Activated CD4-positive, alpha-beta T cell treated with anti-CD3 and anti-CD28 coated beads for 24 hours (primary cell): ENCODE measurements at places on chromosomes 2 and 18.

GRCh38 chr2:104462731-104463130 is 391.2 kb upstream of the POU3F3 start:
- DNase-seq, result no peak

- no peak for DNase-seq
Observed at GRCh38 chr18:22168360-22168921, 948 bp upstream of the GATA6 start.

DNA sequence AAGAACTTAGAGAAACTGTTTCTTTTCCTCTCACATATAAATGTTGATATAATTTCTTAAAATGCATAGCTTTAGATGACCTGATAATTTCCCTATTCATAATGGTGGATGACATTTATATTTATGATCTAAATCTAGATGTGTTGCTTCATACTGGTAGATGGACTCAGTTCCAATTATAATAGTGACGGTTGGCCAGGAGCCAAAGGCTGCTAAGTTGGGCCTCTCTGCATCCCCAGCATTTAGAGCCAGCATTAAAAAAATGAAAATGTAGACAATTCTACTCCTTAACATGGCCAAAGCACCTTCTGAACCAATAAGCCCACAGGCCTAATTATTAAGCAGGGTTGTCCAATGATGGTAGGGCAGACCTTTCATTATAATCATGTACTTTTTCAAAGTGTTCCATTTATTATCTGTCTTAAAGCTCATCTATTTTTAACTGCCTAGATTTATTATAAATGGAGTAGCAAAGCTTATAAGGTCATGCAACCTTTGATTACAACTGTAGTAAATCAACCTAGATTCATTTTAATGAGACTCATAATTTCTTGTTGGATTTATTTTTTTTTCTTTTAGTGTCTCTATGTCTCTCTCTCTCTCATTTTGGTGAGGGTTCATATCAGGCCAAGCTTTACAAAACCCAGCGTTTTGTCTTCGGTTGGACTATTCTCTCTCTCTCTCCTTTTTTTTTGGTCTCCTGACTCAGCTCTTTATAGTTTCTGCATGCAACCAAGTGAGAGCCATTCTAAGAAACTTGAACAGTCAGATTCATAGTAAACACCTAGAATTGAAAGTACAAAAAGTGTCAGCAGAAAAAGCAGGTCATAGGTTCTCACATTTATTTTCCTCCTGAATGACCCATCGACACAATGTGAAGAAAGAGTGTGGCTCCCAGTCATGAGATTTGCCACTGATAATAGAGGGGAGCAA is 2016.1 kb upstream of the PIK3C3 start:
- no peak for DNase-seq

- no peak for DNase-seq
Observed at GRCh38 chr18:69840445-69840844, 107.2 kb downstream of the CD226 start.

GRCh38 chr18:42821492-42821891 is 294.0 kb downstream of the RIT2 start:
- DNase-seq, result no peak

DNA sequence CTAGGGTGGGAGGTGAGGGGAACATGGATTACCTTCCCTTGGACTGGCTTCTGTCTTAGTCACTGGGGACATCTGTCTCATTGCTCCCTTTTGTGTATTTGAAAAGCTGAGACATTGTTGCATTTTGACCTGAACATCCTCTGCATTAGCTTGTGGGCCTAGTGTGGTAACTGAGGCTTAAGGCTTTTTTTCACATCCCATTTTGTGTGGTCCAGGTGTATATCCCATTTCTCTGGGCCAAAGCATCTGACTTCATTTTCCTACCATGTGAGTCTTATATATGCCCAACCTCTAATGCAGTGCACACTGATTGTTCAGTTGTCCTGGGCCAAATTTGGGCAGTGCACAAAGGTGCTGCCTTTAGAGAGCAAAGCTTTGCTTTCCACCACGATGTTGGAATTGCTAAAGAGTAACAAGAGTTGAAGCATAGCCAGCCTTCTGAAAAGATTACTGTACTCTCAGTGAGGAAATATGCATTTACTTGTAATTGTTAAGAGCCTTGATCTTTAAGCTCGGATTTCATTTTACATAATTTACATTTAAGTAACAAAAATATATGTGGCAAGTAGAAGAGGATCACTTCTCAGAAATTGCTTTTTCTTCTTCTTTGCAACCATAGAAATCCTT is 13.3 kb downstream of the PRKCE start:
- no peak for DNase-seq

DNA sequence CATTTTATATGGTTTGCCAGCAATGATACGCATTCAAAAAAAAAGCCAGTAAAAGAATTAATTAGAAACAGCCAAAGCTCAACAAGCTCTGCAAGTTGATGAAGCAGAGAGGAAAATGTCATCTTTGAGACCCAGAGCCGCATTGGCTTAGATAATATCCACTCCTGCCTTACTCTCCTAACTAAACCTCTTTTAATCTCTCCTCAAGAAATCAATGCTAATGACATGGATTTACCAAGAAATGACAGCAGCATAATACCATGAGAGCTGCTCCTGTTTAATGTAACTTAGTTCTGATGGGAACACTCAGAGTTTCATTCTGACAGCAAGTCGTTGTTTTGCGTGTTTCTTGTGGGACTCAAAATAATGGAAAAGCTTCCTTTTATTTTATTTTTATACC is 1099.4 kb upstream of the PIK3C3 start:
- no peak for DNase-seq

DNA sequence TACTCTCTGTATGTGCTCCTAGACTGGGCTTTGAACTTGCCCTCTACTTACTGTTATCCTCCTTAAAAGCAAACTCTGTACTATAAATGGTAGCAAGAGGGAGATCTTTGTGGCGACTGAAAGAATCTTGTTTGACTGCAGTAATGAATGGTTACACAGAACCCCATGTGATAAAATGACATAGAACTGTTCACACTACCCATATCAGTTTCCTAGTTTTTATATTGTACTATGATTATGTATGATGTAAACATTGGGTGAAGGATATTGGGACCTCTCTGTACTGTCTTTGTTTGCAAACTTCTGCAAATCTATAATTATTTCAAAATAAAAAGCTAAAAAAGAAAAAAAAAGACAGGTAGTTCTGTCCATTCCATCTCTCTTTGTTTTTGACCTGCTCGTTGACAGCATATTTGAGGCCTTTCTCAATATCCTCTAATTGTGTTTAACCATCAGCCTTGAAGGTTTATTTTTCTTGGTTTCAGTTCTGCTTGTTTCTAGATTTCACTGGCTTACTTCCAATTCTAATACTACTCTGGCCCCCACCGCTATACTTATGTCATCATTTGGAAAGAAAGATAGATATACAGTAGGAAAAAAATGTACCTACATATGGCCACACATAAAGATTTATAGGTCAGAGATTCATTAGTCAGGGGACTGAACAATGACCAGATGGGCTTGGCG is 79.2 kb upstream of the MYO3B start:
- no peak for DNase-seq

GRCh38 chr18:23172591-23173380 is 37.5 kb downstream of the CABLES1 start:
- DNase-seq, result no peak

GRCh38 chr2:112995346-112995920 is 9.8 kb upstream of the IL36A start:
- no peak for DNase-seq

DNA sequence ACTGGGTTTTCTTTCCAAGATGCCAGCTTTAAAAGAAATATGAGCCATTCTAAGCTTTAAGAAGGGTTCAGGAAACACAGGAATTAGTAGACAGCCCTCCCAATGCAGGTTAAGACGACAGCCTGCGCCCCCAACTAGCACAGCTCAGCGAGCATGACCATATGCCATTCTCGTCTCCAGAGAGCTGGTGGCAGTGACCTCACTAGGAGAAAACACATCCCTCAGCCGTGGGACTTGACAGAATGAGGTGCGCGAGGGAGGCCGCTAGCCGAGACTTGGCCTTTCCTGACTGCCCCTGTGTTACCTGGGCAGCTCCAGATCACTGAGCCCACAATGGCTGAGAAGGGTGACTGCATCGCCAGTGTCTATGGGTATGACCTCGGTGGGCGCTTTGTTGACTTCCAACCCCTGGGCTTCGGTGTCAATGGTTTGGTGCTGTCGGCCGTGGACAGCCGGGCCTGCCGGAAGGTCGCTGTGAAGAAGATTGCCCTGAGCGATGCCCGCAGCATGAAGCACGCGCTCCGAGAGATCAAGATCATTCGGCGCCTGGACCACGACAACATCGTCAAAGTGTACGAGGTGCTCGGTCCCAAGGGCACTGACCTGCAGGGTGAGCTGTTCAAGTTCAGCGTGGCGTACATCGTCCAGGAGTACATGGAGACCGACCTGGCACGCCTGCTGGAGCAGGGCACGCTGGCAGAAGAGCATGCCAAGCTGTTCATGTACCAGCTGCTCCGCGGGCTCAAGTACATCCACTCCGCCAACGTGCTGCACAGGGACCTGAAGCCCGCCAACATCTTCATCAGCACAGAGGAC is 103.9 kb downstream of the MAPK4 start:
- DNase-seq, result no peak

GRCh38 chr18:76546088-76546435 is 51.0 kb upstream of the ZNF516 start:
- DNase-seq, result no peak

DNA sequence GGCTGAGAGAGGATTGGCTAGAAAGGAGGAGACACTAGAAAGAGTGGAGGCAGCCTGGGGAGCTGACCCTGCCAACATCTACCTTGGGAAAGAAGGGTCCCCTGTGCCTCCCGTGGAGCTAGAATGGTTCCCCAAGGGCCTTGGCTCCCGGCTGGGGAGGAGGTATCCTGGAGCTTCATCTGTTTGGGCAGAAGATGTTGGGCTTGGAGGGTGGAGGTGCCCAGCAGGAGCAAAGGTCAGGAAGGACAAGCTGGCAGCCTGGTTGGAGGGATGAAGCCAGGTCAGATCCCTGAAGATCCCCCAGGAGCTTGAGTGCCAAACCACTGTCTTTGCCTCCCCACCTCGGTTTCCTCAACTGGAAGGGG is 2.9 kb downstream of the ATP6V1B1 start:
- DNase-seq, result no peak

DNA sequence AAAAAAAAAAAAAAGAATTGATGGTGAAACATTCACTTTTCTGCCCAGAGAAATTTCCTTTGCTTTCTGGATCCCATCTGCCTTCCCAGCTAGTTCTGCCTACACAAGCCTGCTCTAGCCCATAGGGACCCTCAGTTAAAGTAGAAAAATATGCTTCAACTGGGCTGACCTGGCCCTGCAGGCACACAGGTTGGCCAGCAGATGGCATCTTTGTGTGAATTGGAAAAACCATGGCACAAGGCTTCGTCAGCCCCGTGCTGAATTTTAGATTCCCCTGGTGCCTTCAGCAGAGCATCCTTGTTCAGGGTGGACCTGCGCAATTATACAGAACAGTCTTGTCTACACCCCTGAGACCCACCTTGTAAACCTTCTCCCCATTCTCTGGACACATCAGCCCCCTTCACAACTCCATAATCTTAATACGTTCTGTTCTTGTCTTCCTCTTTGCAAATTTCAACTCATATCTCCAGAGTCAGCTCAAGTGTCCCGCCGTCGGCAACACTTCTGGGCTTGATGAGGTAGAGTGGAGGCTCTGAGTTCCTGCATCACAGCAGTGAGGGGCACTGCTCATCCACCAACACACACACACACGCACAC is 114.5 kb downstream of the INSIG2 start:
- DNase-seq, result peak; percentile 46

DNA sequence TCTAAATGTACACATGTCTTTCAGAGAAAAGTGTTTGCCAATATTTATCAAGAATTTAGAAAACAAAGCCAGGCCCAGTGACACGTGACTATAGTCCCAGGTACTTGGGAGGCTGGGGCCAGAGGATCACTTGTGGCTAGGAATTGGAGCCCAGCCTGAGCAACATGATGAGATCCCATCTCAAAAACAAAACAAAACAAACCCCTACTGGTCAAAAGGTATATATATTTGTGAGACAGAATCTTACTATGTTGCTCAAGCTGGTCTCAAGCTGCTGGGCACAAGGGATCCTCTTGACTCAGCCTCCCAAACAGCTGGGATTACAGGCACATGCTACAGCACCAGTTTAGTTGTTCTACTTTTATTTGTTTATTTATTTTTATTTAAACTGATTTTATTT is 79.2 kb downstream of the ZDBF2 start:
- no peak for DNase-seq

GRCh38 chr2:169452080-169452479 is 27.2 kb upstream of the BBS5 start:
- no peak for DNase-seq

- no peak for DNase-seq
Observed at GRCh38 chr2:71637736-71638135, 184.4 kb downstream of the DYSF start.

- no peak for DNase-seq
Observed at GRCh38 chr2:46666044-46666679, 186.8 kb downstream of the TMEM247 start.

GRCh38 chr2:221676566-221677172 is 104.6 kb upstream of the EPHA4 start:
- no peak for DNase-seq

GRCh38 chr2:147663153-147663961 is 181.5 kb upstream of the ACVR2A start:
- no peak for DNase-seq
